ENCODE measurements at places on chromosomes 11 and 22.

GRCh38 chr11:116527180-116527991 is 245.4 kb downstream of the BUD13 start:
- DNase-seq, result no peak

GRCh38 chr11:7004482-7004881 is 15.7 kb downstream of the ZNF214 start:
- DNase-seq, result no peak

DNA sequence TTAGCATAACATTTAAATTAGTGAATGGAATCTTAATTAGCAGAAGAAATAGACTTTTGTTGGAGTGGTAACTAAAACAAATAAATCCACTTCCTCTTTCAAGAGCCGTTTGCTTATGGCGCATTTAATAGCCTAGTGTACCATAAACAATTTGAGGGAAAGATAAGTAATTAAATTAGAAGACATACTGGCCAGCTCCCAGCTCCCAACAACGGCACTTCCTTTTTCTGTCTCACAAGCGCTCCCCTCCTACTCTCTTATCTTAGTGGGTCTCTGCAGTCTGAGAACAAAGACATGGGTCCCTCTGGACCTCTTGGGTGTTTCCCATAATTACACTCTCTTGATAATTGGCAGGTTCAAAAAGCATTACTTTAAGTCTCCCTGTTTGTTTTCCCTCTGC is 146.0 kb downstream of the OPCML start:
- DNase-seq, result no peak

DNA sequence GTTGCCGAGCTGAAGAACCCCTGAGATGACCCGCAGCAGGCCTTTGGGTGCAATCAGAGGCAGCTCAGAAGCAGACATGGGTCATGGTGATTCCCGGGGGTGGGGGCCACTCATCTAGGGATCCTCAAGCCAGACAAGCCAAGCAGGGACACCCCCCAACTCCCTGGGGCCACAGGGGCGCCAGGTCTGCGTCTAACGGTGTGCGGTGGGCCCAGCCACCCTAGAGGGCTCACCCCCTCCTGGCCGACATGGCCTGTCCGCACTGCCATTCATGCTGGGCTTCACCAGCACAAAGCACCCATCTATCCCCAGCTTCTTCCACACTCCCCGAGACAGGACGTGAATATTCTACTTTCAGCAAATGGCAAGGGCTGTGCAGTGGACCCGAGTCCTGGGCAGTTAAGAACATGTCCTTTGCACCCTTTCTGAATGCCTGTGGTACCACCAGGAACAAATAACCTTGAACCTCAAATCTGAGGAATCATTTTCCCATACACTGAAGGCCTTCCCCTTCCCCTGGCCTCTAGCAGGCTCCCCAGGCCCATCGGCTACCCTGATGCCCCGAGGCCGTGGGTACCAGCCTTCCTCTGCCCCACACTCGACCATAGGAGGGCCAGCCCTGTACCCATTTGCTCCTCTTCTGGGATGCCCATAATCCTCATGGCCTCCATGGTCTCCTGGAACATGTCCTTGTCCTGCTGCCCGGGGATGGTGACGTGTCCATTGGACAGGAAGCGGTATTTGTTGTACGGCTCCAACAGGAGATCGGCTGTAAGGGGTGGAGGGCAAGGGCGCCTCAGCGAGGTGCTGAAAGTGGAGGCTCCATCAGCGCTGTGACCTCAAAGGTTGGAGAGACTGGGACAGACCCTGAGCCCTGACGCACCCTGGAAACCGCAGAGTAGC is 66.9 kb downstream of the APOL1 start:
- no peak for DNase-seq

DNA sequence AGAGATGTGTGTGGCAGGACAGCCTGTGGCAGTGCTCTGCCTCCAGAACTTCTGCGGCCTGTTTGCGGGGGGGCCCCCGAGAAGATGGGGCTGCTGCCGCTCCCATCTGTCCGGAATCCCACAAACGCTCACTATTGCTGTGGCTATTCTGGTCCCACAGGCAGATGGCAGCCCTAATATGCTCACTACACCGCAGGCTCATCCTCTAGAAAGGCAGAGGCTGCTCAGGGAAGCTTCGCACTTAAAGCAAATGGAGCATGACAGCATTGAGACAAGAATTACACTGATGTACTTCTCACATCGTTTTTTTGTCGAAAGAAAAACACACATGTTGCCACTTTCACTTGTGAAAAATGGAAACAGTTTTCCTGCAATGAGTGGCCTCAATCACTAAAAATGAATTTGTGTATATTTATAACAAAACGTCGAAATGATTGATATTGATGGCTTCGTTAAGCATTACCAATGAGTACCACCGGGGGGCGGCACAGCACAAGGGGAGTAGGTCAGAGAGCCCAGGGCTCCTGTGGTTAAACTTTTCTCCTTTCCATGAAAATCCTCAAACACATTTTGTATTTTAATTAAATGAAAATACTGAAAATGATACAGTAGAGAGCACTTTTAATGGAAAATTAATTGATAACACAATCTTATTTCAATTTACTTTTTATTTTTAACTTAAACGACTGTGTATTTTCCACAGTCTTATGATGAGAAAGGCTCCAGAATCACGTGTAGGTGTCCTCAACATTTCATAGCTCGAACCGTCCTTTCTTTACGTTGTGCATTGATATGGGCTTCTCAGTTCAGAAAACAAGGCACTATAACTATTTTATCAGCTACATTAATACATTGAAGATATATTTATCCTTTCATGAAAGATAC is 69.1 kb downstream of the CTTN start:
- peak; percentile 90 for DNase-seq

- DNase-seq, result no peak
Measured at GRCh38 chr22:24400726-24401596, 26.4 kb upstream of the ADORA2A start.

- no peak for DNase-seq
Measured at GRCh38 chr22:20909543-20910303, 7.5 kb upstream of the CRKL start.

GRCh38 chr11:33296695-33297094 is 39.5 kb downstream of the HIPK3 start:
- no peak for DNase-seq

- no peak for DNase-seq
Measured at GRCh38 chr11:17954395-17955252, 58.2 kb downstream of the SERGEF start.

- DNase-seq, result peak; percentile 69
Measured at GRCh38 chr22:17903564-17904295, 120.6 kb downstream of the MICAL3 start.

DNA sequence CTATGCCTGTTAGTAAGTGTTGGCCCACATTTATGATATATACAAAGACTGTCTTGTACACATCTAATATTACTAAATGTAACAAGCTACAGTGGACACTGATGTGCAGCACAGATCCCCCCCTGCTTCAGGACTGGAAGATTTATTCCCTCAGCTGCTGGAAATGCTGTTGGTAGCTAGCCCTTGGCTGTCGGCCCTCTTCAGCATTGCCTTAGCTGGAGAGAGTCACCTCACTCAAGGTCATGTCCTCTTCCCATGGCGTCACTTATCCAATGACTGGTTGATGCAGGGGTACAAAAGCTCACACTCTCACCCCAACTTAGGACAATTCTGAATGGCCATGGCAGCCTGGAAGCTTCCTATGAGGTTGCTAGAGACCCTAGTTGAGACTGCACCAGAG is 312.7 kb downstream of the SOX6 start:
- DNase-seq, result no peak

GRCh38 chr11:72788241-72788640 is 5.6 kb downstream of the STARD10 start:
- no peak for DNase-seq
